Trophoblast cell (in vitro differentiated cells and primary cell): ENCODE measurements at places on chromosomes 4 and X.

GRCh38 chr4:2102045-2102883 lies 43.1 kb downstream of the NAT8L start:
- no peak for DNase-seq

DNA sequence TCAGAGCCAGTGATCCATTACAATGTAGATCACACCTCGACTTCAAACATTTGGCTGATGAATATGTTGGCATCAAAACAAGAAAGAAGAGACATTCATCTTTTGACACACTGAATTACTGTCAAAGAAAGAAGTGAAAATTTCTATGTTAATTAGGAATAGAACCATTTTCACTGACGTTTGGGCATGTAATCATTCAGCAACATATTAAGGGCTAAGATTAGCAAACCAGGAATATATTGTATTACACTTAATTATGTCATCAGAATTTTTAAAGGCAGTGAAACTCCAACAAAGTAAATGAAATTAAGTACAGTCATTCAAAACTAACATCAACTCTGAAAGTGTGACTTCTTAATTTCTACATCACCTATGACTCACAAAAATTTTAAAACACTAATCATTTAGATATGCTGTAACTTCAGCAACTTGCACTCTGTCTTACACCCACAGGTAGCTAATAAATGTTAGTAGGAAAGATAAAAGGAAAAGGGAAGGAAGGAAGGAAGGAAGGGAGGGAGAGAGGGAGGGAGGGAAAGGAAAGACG lies 1.4 kb upstream of the SMR3A start:
- no peak for DNase-seq

DNA sequence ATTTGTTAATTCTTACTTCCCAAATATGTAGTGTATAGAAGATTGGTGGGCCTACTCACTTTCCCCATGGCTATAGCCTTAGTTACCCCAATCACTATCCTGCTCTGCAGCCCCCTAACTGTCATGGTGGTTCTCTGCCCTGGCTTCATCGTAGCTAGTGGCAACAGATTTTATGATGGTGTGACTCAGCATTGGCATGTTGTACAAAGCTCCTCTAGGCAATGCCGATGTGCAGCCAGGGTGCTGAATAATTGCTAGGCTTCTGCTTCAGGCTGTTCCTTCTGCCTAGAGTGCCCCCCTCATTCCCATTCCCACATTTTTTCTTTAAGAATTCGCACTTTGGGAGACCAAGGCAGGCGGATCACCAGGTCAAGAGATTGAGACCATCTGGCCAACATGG lies 35.2 kb downstream of the AFF2 start:
- no peak for DNase-seq

DNA sequence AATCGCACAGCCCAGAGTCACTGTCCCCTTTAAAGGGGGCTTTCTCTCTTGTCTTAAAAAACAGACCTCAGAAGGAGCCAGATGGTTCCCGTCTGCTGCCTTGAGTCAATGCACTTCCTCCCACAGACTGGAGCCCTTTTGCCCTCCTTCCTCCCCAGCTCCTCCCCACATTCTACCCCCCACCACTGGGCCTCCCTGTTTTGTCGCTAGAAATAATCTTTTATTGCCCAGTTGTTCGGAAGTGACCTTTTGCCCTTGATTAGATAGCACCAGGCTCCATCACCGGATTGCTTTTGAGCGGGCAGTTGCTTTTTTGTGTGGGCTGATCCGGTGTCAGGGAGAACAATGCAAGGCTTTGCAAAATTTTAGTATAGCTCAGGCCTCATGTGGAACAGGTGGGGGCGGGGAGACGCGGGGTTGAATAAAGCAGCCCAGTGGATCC lies 47.7 kb downstream of the SPRY1 start:
- no peak for DNase-seq

DNA sequence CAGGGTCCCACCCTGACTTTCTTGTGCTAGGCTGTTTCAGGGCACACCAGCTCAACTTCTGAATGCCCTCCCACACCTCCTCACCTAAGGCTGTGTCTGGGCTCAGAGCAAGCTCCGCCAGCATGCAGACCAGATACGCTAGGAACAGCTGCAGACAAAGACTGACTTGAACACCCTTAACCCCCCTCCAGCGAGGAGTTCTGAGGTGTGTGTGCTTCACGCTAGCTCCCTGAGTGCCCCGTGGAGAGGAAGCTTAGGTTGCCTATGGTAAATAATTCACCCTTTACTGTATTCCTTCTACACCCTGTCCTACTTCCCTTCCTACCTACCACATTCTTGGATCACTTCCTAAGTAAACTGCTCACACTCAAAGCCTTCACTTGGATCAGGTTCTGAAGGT lies 115.0 kb downstream of the VCX3B start:
- no peak for DNase-seq

- peak; percentile 5 for DNase-seq
Observed at GRCh38 chrX:146278381-146278780, 460.8 kb downstream of the SLITRK2 start.

DNA sequence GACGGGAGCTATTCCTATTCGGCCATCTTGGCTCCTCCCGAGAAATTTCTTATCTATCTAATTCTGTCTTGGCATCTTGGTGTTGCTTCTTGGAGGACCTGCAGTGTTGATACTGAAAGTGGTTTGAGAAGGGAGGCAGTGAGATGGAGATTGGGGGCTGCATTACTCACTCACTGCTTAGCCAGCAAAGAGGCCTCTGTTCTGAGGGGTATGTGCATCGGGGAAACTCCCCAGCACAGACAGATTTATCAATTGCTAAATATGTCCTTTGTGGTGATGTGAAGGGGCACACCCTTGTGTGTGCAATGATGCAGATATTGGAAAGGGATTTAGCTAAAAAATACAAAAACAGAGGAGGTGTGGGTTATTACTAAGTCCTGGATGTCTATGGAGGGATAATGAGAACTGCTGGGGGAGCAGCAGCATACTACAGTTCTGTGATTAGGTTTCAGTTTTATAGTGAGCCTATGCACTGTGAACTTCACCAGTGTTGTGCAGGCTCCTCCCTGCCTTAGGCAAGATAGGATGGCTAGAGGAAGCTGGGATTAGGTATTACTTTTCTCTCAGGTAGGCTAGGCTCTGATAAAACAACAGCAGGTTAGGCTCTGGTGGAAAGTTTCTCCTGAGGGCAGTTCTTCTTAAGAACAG lies 279.0 kb downstream of the HS3ST1 start:
- no peak for DNase-seq

GRCh38 chr4:1246111-1246881 lies 2.6 kb downstream of the CTBP1 start:
- peak; percentile 16 for DNase-seq

- DNase-seq: no peak
Observed at GRCh38 chr4:27594922-27595321, 734.3 kb downstream of the STIM2 start.

- DNase-seq: peak; percentile 53
Observed at GRCh38 chr4:8262637-8263322, 6.8 kb upstream of the HTRA3 start.

DNA sequence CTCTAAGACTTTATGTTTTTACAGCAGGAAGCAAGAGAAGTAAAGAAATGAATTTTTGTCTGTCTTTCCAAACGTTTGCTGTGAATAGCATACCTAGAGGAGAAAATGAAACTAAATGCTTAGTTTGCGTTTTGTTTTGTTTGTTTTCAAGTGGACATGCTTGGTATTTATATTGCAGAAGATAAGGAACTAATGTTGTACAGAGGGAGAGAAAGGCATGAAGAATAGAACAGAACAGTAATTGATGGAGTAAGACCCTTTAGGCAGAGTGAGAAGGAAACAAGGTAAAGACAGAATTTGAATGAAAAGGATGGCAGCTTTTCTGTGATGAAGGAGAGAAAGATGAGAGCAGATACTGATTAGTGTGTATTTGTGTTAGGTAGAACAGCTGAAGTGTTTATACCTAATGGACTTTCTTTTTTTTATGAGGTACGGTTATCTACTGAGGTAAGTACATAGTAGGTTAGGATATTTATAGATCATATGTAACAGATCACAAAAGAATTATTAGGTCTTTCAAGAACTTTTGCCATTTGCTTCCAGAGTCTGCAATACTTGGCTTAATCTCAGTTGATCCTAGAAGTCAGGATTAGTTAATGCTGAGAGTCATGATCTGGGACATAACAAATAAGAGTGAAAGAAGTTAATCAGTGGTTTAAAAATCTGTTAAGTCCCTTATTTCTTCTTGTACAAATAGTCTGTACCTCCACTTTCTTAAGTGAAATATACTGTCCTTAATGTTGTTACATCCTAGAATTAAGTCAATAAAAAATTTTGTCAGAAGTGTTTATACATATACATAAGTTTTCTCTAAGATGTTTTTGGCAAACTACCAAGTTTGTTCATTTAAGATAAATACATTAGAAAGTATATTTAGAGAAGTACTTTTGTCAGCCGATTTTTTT lies 36.8 kb downstream of the FABP2 start:
- DNase-seq: peak; percentile 21

GRCh38 chr4:53633608-53634007 lies 42.3 kb upstream of the LNX1 start:
- no peak for DNase-seq

- DNase-seq: peak; percentile 41
Observed at GRCh38 chrX:11380187-11380844, 87.1 kb downstream of the AMELX start.

DNA sequence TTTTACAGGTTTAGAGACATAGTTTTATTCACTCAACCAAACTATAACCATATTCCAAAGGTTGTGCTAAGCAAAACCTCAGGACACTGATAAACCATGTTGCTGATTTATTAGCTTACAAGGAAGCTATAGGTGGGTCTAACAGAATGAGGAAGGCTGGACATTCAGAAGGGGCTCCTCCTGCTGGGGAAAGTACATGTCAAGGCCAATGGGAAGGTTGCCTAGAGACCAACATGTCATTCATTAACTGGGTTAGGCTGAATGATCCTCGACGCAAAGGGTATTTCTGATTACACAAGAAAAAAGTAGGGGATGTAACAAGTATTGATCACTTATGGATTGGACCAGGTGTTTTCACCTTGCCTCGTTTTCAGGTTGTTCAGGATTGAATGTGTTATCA lies 30.3 kb downstream of the SLC10A6 start:
- no peak for DNase-seq

GRCh38 chr4:56430203-56430602 lies 5.2 kb downstream of the PPAT start:
- no peak for DNase-seq

- DNase-seq: no peak
Observed at GRCh38 chr4:138487230-138487629, 245.1 kb upstream of the SLC7A11 start.

DNA sequence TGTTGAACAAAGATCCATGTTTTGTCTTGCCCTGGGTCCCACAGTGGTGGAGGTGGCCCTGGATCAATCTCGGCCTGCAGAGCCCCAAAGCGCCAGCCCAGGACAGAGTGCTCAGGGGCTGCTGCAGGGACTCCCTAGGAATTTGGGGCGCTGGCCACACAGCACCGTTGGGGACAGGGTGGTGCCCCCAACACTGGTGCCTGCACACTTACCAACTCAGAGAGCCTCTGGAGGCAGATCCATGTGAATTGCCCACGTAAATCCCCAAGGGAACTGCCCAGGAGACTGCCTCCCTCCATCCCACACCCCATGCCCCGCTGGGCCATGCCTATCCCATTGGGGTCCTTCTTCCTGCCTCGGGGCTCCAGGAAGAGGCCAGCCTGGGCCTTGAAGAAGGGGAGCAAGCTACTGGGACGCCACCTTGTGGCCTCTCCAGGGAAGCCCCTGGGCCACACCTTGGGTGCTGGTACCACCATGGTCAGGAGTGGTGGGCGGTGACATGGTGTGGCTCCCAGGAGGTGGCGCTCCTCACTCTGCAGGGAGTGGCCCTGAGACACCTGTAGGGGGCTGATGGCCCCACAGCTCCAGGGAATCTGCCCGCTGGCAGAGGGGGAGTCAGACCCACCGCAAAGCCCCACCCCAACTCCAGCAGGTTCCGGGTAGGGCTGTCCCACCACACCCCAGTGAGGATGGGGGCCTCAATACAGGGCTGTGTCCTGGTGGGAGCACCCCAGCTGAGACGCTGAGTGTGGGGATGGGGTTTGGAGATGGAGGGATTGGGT lies 22.8 kb downstream of the CFAP99 start:
- peak; percentile 70 for DNase-seq

DNA sequence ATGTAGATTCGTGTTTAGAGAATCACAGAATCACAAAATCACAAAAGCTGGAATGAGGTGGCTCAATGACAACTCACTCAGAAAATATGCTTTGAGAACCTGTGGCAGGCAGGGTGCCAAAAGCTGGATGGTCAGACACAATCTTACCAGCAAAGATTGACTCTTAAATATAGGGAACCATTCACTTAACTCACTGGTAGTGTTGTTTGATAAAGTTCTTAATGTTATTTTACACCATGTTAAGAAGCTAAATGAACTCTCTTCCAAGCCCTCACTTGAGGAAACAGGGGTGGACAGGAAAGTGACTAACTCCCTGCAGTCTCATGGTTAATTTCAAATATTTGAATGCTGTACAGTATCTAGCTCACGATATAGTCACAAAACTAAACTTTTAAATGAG lies 5.7 kb upstream of the SCOC start:
- peak; percentile 8 for DNase-seq

GRCh38 chr4:183154701-183155391 lies 55.8 kb downstream of the WWC2 start:
- no peak for DNase-seq

GRCh38 chr4:25913056-25913850 lies 767 bp upstream of the SMIM20 start:
- DNase-seq: no peak

GRCh38 chrX:109626637-109627036 lies 1.7 kb upstream of the KCNE5 start:
- DNase-seq: no peak

DNA sequence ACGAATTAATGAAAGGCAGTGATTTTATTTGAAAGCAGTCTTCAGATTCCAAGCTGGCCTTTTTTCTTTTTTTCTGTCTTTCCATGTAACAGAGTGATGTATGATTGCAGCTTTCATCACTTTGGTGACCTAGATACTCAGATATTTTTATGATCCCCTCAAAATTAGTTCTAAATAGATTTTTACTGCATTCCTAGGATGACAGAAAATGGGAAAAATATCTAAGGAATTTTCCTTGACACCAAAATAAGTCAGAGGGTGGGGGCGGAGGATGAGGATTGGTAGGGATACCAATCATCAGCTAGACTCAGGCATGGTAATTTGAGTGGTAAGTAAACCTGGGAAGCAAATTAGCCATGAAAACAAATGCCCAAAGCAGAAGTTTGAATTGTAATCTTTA lies 11.9 kb upstream of the HMGB2 start:
- no peak for DNase-seq

DNA sequence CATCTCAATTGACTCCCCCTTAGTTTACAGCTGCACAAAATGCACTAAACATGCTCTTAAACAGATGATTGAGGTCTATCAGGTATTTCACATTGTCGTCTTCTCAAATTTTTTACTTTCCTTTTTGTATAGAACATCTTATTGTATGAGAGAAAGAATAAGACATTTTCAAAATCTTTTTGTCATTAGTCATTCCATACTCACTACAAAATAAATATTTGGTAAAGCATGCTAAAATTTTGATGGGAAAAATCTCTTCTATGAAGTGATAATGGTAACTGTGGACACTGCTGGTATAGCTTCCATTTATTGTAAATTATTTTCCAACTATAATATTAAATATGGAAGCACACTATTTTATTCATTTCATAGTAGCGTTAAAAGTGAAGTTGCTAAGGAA lies 185.6 kb upstream of the FSTL5 start:
- peak; percentile 49 for DNase-seq

GRCh38 chrX:86013792-86014191 lies 33.6 kb downstream of the CHM start:
- DNase-seq: no peak
